ENCODE measurements at places on chromosomes 4 and X.
A peak's percentile ranks its signal among the peaks of the same experiment; 100 is the strongest.

DNA sequence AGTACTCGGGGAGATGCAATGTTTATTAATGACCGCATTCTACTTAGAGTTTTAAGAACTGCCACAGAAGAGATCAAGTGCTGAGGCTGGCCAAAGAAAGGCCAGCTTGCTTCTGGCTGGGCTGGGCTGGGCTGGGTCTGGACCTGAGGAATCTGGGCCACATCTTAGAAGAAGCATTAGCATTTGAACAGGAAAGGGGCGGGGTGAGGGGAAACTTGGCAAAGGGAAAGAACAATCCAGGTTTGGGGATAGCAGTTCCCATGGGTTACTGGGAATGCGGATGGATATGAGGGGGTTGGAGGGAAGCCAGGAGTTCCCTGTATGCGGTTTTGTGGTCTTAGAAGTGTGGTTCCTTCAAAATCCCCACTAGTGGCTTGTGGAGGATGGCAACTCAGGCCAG, 83.3 kb downstream of the CLDN34 start:
- no peak for DNase-seq

DNA sequence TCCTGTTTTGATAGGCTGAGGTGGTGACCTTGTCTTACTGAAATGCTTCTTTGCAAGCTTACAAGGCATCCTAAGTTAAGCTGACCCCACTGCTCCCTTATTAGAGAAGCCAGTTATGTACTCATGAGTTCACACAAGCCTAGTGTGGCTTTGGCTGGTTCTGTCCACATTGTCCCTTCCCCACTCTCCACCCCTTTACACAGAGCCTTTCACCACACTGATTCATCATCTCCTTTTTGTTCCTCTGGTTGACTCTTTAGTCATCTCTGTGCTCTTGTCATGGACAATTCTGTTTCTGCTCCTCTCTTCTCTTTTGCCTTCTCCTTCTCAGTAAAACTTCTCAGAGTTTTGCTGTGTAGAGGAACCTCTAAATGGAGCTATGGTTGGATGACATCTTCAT, 4.9 kb downstream of the CHRNA9 start:
- no peak for DNase-seq

- DNase-seq, result no peak
These were observed 3.4 kb upstream of the CYBB start for GRCh38 chrX:37776283-37776986.

DNA sequence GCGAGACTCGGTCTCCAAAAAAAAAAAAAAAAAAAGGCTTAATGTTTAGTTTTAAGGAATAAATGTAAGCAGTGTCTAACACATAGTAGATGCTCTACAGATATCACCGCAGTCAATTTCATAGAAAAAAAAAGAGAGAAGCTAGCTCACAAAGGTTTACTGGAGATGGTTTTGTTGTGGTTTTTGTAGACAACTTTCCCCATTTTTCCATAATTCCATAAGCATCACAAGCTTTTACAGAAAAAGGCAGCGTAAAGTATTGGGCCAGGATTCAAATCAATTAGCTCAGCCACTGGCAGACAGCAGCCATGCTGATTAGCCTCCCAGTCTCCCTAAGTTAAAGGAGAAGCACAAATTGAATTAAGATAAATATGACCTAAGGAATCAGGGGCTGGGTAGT, 1.5 kb downstream of the GRSF1 start:
- DNase-seq, result no peak

GRCh38 chrX:156001667-156002021, 4.1 kb downstream of the IL9R start:
- DNase-seq, result no peak

DNA sequence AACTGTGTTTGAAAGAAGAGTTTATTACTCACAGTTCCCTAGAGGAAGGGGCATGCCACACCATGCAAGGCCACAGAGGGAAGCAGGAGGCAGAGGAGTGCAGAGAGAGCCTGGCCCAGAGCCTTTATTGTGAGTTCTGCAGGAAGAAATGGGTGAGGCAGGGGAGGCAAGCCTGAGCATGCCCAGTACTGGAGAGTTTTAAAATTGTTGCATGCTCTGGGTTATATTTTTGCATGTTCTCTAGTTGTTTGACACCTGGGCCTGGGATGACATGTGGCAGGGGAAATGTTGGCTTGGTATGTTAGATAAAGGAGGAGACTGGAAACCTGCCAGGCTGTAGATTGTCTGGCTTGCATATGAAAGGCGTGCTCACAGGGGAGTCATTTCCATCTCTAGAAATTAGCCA, 19.7 kb upstream of the CRMP1 start:
- no peak for DNase-seq

- DNase-seq, result no peak
These were observed 214.0 kb downstream of the FBXW7 start for GRCh38 chr4:152321923-152322322.

GRCh38 chr4:40924096-40924792, 174.5 kb downstream of the NSUN7 start:
- DNase-seq, result peak; percentile 51

DNA sequence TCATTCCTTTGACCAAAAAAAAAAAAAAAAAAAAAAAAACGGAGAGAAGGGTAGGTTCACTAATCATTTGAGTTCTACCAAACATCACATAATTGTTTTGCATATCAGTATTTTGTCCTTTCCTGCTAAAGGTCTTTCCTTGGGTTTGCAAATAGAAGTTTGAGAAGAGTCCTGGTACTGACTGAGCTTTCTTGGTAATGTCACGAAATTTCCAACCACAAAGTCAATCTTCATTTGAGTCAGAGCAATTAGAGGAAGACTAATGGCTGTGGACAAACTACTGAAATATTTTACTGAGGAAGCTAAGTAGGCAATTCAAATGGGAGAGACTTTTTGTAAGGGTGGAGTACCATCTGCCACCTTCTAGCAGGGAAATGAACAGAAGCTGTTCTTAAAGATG, 21.7 kb upstream of the CD40LG start:
- no peak for DNase-seq

DNA sequence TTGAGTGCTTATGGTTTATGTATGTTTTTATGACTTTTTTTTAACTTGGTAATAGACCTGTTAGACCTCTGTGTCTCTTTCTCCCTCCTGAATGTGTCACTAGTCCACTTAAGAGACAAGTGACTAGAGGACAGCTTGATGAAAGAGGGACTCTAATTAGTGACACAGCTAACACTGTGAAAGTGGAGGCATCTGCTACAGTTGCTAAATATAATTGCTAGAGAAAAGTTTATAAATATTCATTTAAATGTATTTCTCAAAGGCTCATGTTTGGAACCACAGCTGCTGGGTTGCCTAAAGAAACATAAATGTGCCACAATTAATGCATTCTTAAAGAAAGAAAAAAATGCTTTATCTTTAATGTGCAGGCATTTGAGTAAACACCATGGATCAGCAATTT, 176.4 kb downstream of the FRMPD4 start:
- no peak for DNase-seq

GRCh38 chr4:72067051-72067450, 35.3 kb downstream of the NPFFR2 start:
- DNase-seq, result no peak

DNA sequence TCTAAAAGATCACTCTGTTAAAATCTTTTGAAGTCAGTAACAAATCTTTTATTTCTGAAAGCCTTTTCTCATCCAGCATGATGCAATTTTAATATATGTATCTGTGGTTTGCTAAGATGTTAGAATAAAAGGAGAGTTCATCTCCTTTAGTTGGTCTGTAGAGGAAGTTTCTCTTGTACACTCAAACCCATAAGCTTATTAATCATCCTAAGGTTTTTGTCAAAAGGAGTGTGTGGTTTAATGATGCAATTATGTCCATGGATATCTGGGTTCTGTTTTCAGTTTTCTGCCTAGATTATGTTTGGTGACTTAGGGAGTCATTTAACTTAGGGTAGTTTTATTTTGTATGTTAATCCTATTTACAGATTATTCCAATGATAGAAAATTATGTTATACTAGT, 52.1 kb upstream of the NDST4 start:
- no peak for DNase-seq

DNA sequence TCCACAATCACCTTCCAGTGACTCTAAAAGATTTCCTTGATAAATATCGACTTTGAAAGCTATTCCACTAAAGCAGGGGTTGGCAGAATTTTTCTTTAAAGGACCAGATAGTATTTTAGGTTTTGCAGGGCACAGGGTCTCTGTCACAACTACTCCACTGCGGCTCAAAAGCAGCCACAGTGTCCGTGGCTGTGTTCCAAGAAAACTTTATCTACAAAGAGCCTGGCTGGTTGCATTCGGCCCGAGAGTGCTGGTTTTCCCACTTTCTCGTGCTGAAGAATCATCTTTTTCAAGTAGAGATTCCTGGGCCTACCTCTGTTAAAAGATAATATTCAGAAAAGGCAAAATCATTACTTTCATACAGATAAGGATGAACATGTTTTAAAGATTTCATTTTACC, 55.6 kb downstream of the TSPAN7 start:
- no peak for DNase-seq

DNA sequence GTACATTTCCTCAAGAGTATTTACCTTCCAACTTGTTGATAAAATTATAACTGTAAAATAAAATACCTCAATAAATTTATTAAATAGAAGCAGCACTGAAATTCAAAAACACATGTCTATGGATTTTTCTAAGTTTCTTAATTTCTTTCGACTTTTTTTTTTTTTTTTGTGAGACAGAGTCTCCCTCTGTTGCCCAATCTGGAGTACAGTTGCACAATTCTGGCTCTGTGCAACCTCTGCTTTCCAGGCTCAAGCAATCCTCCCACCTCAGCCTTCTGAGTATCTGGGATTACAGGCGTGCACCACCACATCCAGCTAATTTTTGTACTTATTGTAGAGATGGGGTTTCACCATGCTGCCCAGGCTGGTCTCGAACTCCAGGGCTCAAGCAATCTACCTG, 79.8 kb downstream of the IQCM start:
- no peak for DNase-seq

- no peak for DNase-seq
These were observed 6.4 kb downstream of the CDK16 start for GRCh38 chrX:47224896-47225290.

GRCh38 chrX:17082831-17083230, 136.4 kb downstream of the REPS2 start:
- no peak for DNase-seq

DNA sequence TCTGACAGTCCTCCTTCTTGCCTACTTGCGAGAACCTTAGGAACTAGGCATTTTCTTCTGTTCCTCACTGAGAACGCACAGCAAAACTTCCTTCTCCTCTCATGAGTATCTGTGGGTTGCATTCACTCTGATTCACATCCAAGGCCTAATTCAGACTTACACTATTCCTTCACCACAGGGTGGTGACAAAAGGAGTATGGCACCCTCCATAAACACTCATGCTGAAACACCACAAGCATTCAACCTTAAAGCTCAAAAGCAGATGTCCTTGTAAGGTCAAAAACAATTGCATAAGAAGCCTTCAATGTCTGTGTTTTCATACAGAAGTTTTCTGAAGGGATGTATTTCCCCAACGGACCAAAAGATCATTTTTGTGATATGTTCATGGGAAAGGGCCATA, 147.3 kb downstream of the CORIN start:
- DNase-seq, result no peak

GRCh38 chr4:11334887-11335286, 93.8 kb downstream of the HS3ST1 start:
- DNase-seq, result no peak

DNA sequence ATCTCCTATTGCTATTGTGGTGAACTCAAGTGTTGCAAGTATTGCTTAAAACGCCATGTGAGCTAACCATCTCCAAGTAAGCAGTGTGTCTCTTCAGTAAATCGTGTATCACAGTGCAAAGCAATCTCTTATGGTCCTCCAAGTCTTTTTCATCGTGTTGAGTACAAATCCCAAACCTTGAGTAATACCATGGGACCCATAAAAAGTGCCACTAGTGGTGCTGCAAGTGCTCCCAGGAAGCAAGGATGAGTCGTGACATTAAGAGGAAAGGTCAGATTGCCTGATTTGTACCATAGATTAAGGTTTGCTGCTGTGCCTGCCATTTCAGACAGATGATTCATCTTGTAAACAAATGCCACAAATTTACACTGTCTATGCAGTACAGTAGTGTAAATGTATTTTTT, 66.9 kb upstream of the BMPR1B start:
- no peak for DNase-seq

GRCh38 chrX:98071331-98071730, 1187.6 kb downstream of the RPA4 start:
- DNase-seq, result no peak

GRCh38 chr4:168685136-168685809, 188.4 kb downstream of the PALLD start:
- no peak for DNase-seq

DNA sequence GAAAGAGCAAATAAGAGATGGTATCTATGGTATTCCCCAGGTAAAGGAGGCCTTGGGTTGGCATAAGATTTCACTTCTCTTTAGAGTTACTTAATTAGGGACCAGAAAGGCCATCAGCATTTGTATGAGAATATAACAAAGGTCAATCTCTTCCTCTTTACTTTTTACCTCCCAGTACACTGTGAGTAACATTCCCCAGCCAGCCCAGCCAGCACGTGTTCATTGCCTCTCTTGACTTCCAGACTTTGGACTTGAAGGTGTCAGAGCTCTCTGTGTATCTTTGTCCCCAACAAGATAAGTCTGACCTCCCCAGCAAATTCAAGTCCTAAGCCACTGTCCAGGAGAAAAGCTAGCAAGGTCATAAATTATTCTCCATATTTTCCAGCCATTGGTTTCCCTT, 110.5 kb downstream of the AR start:
- no peak for DNase-seq

GRCh38 chr4:7352486-7352885, 82.2 kb downstream of the PSAPL1 start:
- no peak for DNase-seq

DNA sequence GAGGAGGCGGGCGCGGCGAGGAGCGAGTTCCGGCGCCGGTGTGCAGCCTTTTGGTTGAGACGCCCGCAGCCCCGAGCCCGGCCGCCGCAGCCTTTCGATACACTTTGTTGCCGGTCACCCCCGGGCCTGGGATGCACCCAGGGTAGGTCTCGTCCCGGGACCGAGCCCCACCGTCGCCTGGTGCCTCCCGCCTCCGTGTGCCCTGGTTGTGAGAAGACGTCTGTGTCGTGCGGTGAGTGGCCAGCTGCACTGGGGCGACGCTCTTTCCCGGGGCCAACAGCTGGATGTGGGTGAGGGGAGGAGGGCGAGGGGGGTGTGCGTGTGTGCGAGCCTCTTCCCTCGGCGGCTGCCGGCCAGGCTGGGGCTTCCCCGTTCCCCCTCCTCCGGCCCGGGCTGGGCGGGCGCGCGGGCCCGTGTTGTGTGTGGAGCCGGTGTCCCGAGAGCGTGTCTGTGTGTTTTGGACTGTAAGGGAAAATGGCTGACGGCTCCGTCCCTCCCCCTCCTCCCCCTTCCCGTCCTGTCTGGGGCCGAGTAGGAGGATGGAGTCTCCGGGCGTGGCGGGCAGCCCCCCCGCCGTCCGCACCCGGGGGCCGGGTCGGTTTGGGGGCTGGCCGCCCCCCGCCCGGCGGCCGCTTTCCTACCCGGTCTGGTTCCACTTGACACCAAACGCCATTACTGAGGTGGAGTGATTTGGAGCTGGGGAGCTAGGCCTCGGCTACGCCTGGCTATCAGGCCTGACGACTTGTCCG, 807 bp downstream of the USP9X start:
- peak; percentile 28 for DNase-seq
